ENCODE measurements at places on chromosomes 13 and 19. TPM values are rescaled to one million over a fixed set of nuclear protein-coding genes. Genes with fewer than 3 reads are reported as not detected.

DNA sequence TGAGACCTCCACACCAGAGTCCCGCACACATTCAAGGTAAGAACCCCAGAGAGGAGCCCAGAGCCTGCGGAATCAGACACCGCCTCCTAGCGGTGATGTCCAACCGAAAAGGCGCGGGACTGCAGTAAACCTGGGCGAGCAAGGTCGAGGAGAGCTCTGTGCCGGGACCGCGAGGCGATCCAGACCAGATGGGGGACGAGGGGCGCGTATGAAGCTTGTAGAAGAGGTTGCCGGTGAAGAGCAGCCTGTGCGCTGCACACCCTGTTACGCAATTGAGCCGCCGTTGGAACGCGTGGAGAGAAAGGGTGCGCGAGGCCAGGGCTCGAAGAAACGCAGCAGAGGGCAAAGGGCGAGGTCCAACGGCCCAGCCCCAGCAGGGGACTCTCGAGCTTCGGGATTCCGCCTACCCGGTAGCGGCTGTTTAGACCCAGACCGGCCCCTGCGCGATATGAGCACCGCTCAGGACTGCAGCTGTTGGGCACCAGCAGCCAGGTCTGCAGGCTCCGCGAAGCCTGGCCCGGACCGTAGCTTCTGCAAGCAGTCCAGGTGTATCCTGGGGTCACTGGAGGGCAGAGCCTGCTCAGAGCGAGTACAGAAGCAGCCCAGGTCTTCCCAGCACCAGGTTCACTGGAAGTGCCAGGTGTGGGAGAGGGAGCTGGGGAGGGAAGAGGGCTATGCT, 65.9 kb upstream of the ZNF599 start:
- H3K36me3 ChIP-seq = no peaks in the 10 kb centered on the region
- no peaks in the 10 kb centered on the region for H3K4me1 ChIP-seq
- peak; percentile 25 for DNase-seq

DNA sequence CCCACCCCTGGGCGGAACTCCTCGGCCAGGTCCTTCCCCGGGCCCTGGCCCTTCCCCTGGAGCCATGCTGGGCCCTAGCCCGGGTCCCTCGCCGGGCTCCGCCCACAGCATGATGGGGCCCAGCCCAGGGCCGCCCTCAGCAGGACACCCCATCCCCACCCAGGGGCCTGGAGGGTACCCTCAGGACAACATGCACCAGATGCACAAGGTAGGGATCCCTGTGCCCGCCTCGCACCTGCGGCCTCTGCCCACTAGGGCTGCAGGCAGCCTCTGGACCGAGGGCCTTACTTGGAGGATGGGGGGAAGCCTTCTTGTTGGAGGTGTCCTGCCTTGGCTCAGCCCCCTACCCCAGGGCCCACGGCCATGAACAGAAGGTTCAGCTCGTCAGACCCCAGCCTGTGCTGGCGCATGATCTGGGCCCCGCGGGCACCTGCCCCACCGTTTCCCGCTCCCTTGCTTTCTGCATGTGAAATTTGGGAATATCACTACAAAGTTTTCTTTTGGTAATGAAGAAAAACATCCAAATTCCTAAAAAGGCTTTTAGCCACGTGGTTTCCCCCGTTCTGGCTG, 23.4 kb downstream of the SMARCA4 start:
- H3K27ac ChIP-seq = no peak overlapping the region
- no peaks in the 10 kb centered on the region for H3K4me1 ChIP-seq
- H3K27me3 ChIP-seq = no peaks in the 10 kb centered on the region
- no peak for DNase-seq

GRCh38 chr19:19538061-19538784, at the start of gene CILP2:
TSS of gene CILP2 (plus strand) at chr19:19538265. CDS start at chr19:19538350, 85 bp downstream.
- peak within 1 kb of the TSS; percentile 30 for H3K4me3 ChIP-seq
- H3K27ac ChIP-seq = no peak within 1 kb of the TSS
- no peaks in the 10 kb centered on the region for H3K36me3 ChIP-seq
- H3K4me1 ChIP-seq = peaks cover 24% of the 10 kb centered on the region

DNA sequence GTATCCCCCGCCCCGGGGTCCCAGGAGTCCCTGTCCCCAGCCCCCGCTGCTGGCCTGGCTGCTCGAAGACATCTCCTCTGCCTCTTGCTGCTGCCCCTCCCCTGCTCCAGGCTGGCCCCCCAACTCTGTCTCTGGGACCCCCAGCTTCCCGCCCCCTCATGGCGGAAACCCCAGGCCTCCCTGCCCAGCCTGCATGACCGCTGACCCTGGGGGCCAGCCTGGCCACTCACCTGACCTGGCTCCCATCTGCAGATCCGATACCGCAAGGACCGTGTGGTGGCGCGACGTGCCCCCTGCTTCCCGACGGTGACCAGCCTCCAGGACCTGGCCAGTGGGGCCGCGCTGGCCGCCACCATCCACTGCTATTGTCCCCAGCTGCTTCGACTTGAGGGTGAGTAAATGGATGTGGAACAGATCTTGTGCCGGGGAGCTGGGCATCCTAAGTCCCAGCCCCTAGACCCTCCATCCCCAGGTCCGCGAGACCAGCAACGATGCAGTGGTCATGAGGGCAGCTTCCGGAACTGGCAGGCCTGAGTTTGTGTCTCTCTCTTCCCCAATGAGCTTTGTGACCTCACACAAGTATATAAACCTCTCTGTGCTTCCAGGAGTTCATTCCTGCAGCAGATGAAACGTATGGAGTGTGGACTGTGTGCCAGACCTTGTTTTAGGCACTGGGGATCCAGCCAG, 12.4 kb downstream of the CAMSAP3 start:
- no peak overlapping the region for H3K27ac ChIP-seq
- no peak for DNase-seq
- H3K27me3 ChIP-seq = no peaks in the 10 kb centered on the region
- H3K4me1 ChIP-seq = peaks cover 12% of the 10 kb centered on the region
- H3K36me3 ChIP-seq = peaks cover 60% of the 10 kb centered on the region
- H3K4me3 ChIP-seq = no peak overlapping the region

Gene KLK13
- not detected for total RNA-seq

- peaks cover 68% of the 10 kb centered on the region for H3K4me1 ChIP-seq
- H3K36me3 ChIP-seq = no peaks in the 10 kb centered on the region
- peak within 1 kb of the TSS; percentile 93 for H3K4me3 ChIP-seq
Observed at GRCh38 chr13:98576963-98577835, at the start of gene STK24. TSS of gene STK24 (minus strand) at chr13:98577107. CDS start at chr13:98576786, 321 bp downstream.

GRCh38 chr13:35630551-35631275, 154.2 kb upstream of the MAB21L1 start:
- no peaks in the 10 kb centered on the region for H3K27me3 ChIP-seq
- no peak overlapping the region for H3K4me3 ChIP-seq

Gene FUT1
- total RNA-seq = not detected

Gene LILRB3
- total RNA-seq = 0.89 TPM

DNA sequence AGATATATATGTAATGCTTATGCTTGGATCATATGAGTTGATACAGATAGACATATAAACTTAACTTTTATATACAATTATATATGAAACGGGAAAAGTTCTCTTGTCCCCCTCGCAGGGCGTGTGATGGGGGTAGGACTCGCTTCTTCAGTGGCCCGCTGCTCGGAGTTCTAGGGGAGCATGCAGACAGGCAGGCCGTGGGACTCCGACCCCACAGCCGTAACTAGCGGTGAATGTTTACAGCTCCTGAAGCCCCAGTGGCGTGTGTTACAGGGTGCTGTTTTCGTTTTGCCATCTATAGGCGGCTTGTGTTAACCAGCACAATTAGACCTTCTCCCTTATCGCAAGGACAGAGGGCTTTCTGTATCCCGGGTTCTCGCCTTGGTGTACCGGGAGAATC, 1899.8 kb downstream of the PCDH9 start:
- DNase-seq = no peak
- no peak overlapping the region for H3K27ac ChIP-seq
- H3K27me3 ChIP-seq = no peaks in the 10 kb centered on the region
- no peak overlapping the region for H3K4me3 ChIP-seq
- H3K4me1 ChIP-seq = no peaks in the 10 kb centered on the region

GRCh38 chr13:34654647-34655046, 287.4 kb upstream of the NBEA start:
- no peak overlapping the region for H3K27ac ChIP-seq
- no peaks in the 10 kb centered on the region for H3K36me3 ChIP-seq
- H3K4me1 ChIP-seq = no peaks in the 10 kb centered on the region

DNA sequence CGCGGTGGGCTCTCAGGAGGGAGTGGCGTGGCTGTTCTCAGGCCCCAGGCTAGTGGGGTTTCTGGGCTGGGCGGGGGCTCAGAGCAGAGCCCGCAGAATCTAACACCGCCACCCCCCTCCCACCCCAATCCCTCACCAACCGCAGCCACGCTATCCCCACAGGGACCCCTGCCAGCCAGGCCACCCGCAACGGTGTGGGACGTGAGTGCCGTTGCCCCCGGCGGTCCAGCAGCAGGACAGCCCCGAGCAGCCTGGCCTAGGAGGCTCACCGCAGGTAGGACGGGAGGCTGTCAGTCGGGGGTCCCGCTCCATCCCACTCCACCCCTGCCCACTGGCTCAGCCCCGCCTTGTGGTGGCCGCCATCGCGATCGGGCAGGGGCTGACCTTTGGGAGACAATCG, at the start of gene NTN5:
Gene NTN5, minus strand, starts transcription at position 24 of the 400 bp plus-strand sequence. CDS start 2,031 bp downstream, outside the sequence.
- no peak for DNase-seq
- H3K27ac ChIP-seq = no peak within 1 kb of the TSS
- H3K4me1 ChIP-seq = peaks cover 13% of the 10 kb centered on the region
- no peaks in the 10 kb centered on the region for H3K36me3 ChIP-seq
- H3K4me3 ChIP-seq = no peak within 1 kb of the TSS

Gene NXNL1
- not detected for total RNA-seq

- no peak for DNase-seq
- no peak overlapping the region for H3K27ac ChIP-seq
- H3K27me3 ChIP-seq = no peaks in the 10 kb centered on the region
- H3K4me3 ChIP-seq = no peak overlapping the region
Observed at GRCh38 chr13:29294821-29295220, 300.7 kb downstream of the SLC7A1 start.

DNA sequence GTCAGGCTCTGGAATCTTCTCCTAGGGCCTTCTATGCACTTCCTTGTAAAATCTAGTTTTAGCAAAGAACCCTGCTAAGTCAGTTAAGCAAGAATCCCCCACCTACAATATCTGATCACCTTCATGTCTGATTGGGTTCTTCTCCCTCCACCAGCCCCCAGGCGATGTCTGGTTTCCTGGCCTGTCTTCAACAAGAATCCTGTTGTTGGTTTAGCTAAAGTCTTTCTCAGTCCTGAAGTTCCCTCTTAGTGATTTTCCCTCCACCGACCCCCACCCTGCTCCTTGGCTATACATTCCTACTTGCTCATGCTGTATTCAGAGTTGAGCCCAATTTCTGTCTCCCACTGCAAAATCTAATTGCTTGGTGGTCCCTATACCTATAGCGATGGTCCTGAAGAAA, 35.2 kb upstream of the SLC46A3 start:
- peak overlapping the region; percentile 72 for H3K27ac ChIP-seq
- H3K36me3 ChIP-seq = no peaks in the 10 kb centered on the region
- no peaks in the 10 kb centered on the region for H3K27me3 ChIP-seq
- DNase-seq = no peak
- H3K4me1 ChIP-seq = peaks cover 5% of the 10 kb centered on the region

- H3K27me3 ChIP-seq = no peaks in the 10 kb centered on the region
- no peak overlapping the region for H3K4me3 ChIP-seq
- H3K4me1 ChIP-seq = no peaks in the 10 kb centered on the region
- H3K27ac ChIP-seq = no peak overlapping the region
- DNase-seq = no peak
Observed at GRCh38 chr13:39550931-39551330, 52.1 kb downstream of the LHFPL6 start.

Data from stomach (tissue), 19 donors.